ENCODE measurements at places on chromosomes 2 and 18.

DNA sequence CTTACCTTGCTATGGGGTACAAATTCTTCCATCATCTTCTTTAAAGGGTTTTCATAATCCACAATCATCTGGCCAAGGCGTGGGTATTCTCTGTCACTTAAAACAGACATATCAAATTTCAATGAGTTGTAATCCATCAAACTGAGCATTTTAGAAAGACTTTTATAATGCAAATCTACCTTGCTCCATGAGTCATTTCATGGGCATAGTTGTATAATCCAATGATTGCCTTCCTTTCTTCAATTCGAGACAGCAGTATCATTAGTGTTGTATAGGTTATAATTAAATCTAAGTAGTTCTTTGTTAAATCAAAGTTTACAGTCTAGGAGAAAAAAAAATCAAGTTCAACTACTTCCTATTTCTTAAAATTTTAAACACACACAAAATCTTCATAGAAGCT is 36.3 kb downstream of the NCKAP1 start:
- DNase-seq: no peak

DNA sequence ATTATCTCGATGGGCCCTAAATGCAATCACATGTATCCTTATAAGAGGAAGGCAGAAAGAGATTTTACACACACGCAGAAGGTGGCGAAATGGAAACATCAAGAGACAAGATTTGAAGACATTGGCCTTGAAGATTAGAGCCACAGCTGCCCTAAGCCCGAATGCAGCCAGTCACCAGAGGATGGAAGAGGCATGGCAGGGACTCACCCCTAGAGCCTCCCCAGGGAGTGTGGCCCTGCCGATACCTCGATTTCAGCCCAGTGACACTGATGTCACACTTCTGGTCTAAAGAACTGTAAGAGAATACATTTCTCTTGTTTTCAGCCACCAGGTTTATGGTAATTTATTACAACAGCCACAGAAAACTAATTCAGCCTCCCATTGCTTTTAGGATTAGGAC is 17.4 kb downstream of the TTC39C start:
- DNase-seq: no peak

DNA sequence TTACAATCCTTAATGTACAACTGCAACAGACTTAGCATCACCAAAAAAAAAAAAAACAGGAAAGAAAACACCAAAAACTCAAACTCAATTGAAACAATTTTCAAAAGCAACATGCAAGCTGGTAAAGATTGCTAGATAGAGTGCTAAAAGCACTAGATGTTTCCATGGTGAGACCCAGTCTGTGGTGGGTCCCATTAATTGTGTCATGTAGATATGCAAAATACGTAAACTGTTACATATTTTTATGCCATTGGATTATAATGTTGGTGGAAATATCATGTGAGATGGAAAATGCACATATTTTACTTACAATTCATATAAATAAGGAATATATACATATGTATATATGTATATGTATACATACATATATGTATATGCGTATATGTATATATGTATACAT is 30.5 kb downstream of the CSRNP3 start:
- no peak for DNase-seq

GRCh38 chr2:105604938-105605337 is 139.8 kb upstream of the NCK2 start:
- peak; percentile 95 for DNase-seq

- no peak for DNase-seq
Measured at GRCh38 chr18:76376225-76376624, 118.8 kb downstream of the ZNF516 start.

- no peak for DNase-seq
Measured at GRCh38 chr2:1715184-1716013, 28.9 kb downstream of the PXDN start.

- no peak for DNase-seq
Measured at GRCh38 chr2:6236317-6236716, 544.1 kb downstream of the SOX11 start.

DNA sequence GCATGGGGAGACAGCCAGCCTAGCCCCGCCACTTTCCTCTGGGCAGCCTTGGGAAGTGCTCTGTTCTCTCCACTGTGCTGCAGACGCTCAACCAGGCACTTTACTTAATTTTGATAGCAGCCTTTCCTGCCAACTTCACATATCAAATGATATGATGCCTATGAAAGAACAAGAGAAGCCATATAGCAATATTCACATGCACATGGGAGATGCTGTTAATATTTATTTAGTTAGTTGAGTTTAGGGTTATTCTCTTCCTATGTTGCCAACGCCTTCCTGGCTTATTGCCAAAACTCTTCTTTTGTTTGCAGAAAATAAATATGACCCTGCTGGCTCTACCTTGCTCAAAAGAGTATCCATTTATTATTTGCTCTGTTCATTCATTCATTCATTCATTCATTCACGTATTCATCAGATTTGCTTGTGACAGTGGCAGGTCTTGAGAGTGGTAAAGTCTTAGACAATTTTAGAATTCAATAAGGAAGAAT is 99.3 kb downstream of the GATA6 start:
- DNase-seq: no peak

DNA sequence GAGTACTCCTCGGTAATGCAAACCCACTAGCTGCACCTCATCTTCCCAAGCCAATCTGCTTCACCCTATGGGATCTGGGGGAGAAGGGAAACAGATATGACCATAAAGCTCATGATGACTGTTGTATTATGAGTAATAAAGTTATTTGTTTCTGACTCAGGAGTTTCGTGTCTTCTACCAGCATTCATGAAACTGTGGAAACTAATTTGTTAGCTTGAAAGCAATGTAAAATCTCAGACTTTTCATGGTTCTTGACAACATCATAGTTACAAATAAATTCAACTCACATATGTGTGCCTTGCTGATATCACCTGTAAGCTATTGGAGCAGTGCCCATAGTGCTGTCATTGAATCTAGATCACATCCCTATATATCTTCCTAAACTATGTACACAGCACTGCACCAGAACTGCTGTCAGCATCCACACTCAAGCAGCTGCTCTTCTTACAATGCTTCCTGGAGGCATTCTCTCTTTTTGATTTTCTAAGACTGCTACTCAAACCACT is 135.6 kb upstream of the KYNU start:
- no peak for DNase-seq

- DNase-seq: no peak
Measured at GRCh38 chr2:219028996-219029828, 12.1 kb downstream of the CFAP65 start.

DNA sequence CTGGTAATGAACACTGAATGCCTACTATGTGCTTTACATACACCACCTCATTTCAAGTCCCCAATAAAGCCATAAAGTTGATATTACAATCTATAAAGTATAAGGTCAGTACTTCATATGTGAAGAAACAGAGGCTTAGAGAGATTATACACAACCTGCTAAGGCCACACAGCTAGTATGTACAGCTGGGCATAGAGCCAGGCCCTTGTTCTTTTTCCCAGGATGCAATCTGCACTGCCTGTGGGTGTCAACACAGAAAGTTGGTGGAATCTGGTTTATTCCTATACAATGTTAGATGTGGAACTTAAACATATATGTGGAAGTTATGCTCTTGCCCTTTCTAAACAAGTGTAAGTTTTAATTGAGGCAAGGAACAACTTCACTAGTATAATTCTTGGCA is 32.8 kb downstream of the INSIG2 start:
- no peak for DNase-seq

GRCh38 chr2:238032755-238033337 is 28.0 kb upstream of the SCLY start:
- DNase-seq: no peak

DNA sequence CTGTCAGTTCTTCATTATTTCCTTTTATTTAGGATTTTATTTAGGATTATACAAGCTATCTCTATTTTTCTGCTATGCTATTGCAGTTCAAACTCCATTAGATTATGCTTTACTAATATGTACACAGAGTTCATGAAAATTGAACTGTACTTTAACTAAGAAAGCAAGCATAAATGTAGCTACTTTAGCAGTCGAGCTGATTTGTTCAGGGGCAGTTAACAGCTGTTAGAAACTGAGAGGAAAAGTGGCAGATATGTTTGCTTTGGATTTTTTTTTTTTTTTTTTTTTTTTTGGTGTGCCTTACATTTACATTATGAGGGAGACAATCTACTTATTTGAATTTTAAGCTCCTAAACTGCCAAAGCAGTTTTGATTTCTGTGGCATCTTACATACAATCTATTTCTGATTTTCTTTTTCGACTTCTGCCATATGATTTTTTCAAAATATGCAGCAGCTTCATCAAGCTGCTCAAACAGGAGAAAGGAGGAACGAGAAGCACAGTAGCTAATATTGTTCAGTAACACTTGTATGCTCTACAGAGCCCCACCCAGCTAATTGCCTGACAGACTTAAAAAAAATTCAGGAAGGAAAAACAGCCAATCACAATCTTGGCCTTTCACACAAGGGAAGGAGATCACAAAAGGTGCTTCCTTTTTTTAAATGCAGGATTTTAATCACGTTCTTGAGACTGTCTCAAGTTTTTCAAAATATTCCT is 233.4 kb upstream of the SIX3 start:
- no peak for DNase-seq

DNA sequence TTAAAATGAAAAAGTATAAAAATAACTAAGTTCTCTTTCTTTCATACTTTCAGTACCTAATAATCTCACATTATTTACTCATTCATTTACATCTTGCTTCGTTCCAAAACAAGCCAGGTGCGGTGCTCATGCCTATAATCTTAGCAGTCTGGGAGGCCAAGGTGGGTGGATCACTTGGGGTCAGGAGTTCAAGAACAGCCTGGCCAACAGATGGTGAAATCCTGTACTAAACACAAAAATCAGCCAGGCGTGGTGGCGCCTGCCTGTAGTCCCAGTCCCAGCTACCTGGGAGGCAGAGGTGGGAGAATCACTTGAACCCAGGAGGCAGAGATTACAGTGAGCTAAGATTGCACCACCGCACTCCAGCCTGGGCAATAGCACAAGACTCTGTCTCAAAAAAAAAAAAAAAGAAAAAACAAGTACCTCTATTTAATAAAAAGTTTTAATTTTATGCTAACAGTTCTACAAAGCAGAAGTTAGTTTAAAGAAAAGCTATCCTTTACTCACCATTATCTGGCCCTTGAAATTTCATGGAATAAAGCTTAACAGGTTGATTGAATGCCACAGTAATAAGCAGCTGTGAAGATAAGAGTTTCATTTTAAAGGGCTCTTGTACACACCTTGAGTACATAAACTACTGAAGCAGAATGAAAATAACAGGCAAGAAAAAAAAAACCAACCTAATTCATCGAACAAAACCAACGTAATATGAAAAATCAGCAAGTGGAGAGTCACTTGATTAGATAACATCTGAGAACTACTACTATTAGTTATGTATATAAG is 22.5 kb downstream of the TXNL1 start:
- no peak for DNase-seq

DNA sequence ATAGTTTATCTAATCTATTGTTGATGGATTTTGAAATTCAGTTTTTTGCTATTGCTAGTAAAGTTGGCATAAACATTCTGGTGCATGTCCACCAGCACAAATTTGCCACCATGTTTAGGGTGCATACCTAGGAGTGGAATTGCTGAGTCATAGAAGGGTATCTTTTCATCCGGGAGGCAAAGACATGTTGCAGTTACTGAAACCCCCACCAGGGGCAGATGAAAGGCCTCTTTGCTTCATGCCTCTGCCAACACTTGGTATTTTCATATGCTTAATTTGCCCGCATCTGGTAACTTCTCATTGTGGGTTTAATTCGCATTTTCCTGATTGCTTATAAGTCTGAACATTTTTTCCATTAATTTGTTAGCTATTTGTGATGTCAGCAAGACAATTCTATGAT is 8.2 kb downstream of the DCC start:
- DNase-seq: no peak

Data from C1 segment of cervical spinal cord (tissue), 14 donors.